HuH-7 (cell line): ENCODE measurements at places on chromosomes 11 and 22.

DNA sequence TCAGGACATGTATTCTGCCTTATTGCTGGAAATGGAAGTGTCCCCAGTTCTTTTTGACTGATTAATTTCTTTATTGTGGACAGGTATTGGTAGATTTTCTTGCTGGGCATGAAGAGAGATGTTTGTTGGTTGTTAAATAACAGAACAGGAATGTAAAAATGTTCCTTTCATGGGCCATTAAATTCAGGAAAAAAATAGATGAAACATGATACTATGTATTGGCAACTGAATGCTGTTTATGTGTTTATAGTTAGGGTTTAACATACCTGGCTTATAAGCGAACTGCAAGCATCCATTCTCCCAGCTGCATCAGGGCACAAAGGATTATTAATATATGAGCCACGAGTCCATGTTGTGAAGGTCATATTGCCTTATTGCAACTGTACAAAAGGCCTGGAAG lies 368.5 kb downstream of the NELL1 start:
- DNase-seq, result no peak

DNA sequence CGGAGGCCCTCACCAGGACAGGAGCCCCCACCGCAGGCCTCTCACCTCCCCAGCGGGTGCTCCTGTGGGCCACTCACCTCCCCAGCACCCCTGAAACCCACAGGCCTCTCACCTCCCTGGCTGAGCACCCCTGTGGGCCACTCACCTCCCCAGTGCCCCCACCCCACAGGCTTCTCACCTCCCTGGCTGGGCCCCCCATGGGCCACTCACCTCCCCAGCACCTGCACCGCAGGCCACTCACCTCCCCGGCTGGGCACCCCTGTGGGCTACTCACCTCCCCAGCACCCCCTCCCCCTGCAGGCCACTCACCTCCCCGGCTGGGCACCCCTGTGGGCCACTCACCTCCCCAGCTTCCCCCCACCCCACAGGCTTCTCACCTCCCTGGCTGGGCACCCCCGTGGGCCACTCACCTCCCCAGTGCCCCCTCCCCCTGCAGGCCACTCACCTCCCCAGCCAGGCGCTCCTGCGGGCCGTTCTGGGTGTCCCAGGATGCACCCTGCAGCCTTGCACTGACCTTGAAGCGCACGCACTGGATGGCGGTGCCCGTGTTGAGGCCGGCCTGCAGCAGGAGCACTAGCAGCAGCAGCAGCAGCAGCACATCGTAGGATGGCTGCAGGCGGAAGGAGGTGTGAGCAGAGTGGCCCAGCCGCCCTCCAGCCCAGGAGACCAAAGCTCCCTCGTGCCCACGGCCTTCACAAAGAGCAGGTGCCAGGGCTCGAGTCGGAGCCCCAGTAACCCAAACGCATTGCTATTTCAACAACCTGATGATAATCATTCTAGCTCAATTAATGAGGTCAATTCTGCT lies 5.7 kb upstream of the TTLL8 start:
- no peak for DNase-seq

- DNase-seq, result no peak
These were observed 14.9 kb downstream of the SLC25A18 start for GRCh38 chr22:17578136-17578754.

GRCh38 chr22:46586531-46587011 lies 33.6 kb upstream of the GRAMD4 start:
- DNase-seq, result no peak

DNA sequence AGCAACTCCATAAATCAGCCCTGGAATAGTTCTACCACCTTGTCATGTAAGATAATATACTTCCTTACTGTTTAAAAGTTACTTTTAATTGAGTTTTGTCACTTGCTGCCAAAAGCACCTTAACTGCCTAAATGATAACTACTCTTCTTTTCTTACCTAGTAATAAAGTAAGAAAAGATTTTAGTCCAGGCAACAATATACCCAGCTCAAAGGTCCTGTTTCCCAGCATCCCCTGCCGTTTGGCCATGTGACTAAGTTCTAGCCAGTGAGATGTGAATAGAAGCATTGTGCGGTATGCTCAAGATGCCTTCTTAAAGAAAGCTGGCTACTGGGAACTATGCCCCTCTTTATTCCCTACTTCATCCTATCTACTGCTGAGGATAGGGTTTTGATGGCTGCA lies 39.4 kb upstream of the CCDC34 start:
- DNase-seq, result no peak

GRCh38 chr11:7564803-7565202 lies 51.0 kb downstream of the PPFIBP2 start:
- DNase-seq, result no peak

GRCh38 chr11:100903284-100903683 lies 216.2 kb downstream of the ARHGAP42 start:
- DNase-seq, result no peak

GRCh38 chr11:8989453-8989852 lies 14.3 kb downstream of the NRIP3 start:
- DNase-seq, result no peak

- DNase-seq, result no peak
These were observed 79.2 kb downstream of the BRD1 start for GRCh38 chr22:49748514-49748913.

DNA sequence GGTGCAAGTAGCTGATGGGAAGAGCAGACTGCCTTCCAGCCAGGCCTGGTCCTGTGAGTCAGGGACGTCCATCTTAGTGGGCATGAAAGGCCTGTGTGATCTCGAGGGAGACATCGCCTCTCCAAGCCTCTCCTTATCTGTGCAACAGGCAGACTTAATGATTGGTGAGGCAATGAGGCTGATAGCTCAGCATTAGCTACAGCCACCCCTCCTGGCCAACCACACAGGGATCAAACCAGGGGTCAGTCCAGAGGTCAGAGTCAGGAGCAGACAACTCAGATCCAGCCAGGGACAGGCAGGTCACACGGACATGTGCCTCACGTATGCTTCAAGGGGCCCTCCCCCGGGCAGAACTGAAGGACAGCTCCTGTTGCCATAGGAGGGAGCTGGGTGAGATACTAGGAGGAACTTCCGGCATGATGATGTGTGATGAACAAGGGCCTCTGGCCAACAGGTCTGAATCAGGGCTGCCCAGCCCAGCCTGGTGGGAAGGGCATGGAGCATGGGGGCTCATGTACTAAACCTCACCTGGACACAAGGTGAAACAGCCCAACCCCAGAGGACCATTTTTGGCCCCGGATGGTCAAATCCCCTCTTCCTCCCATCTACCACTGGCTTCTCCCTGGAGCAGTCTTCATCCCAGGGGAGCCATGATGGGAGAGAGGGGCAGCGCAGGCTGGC lies 2.8 kb upstream of the APOC3 start:
- DNase-seq, result peak; percentile 84

GRCh38 chr11:61871158-61871597 lies 20.2 kb downstream of the FADS3 start:
- DNase-seq, result peak; percentile 100

DNA sequence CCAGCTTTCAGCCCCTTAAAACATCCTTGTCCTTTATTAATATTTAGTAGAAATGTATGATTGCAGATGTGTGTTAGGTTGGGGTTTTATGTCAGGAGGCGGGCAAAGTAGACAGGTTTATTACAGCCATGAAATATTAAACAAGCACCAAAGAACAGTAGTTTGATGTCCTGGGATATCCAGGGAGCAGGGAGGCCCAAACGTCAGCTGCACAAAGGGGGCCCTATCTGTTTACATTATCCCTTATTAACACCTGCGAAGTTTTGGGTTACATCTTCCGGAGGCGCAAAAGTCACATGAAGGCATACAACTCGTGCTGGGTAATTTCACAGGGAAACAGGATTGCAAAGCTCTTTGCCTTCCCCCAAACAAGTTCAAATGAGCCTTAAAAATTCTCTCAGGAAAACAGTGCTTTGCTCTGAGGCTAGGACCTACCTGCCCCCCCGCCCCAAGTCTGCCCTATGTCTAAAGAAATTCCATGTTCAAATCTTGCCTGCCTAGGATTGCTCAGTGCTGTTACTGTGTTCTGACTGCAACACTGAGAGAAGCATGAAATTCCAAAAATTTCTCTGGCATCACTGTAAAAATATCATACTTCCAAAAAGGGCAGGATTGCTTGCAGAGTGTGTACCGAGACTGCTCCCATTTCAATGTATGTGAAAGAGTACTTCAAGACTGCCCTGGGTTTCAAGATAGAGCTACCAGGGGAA lies 8.9 kb downstream of the MN1 start:
- no peak for DNase-seq

- no peak for DNase-seq
These were observed 97.0 kb downstream of the BRD1 start for GRCh38 chr22:49730656-49731055.
